ENCODE measurements at places on chromosomes 1 and 21.

- DNase-seq, result peak; percentile 88
These were observed 81.7 kb upstream of the ZNF648 start for GRCh38 chr1:182143154-182143657.

GRCh38 chr1:221184131-221184794 lies 305.0 kb downstream of the HLX start:
- DNase-seq, result no peak

- DNase-seq, result no peak
These were observed 9.6 kb downstream of the TMCO1 start for GRCh38 chr1:165759095-165759494.

DNA sequence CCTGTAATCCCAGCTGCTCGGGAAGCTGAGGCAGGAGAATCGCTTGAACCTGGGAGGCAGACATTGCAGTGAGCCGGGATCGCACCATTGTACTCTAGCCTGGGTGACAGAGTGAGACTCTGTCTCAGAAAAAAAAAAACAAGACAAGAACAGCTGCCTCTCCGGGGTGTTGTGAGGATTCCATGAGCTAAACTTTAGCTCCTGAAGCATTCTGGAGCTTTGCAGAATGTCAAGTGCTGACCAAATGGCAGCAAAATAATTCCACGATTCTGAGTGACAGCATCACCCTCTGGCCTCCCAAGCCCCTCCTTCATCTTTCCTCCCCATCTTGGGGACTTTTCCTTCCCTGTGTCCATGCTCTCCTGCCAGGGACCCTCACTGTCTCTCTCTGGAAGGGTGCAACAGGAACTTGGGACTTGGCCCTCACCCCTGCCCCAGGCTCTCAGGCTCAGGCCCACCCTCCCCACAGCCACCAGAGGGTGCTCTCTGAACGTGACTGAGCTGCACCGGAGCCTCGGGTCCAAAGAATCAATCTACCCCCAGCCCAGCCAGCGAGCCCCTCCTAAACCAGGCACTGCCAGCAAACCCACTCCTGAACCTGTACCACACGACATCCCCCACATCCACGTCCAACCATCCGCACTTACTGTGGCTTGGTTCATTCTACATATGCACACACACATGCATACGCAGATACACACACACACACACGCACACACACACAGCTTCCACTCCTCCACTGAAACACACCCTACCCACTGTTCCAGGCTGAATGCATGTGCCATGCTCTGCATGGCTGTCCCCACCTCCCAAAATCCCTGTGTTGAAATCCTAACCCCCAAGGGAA lies 45.7 kb downstream of the ACOT7 start:
- DNase-seq, result peak; percentile 77

DNA sequence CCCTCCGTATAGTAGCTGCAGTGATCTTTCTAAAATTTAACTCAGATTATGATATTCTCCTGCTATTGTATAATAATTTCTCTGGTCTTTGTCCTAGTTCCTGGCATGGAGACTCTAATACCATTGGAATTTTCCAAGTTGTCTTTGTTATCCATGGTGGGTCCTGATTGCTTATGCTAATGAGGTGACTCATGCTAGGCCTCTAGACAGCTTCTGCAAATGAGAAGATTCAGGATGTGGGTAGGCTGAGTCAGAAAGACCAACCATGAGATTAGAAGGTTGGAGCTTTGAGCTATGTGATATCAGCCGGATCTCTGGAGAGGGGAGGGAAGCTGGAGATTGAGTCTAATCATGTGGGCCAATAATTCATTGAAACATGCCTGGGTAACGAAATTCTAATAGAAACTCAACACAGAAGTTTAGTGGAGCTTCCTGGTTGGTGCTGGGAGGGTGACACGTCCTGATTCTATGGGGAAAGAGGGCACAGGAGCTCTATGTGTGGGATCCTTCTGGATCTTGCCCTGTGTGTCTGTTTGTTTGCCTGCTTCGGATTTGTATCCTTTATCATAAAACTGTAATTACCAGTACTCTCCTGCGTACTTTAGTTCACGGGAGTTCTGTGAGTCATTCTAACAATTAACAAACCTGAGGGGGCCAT lies 73.2 kb upstream of the CNIH3 start:
- DNase-seq, result peak; percentile 75

GRCh38 chr1:170853867-170854266 lies 81.5 kb upstream of the MROH9 start:
- DNase-seq, result no peak

DNA sequence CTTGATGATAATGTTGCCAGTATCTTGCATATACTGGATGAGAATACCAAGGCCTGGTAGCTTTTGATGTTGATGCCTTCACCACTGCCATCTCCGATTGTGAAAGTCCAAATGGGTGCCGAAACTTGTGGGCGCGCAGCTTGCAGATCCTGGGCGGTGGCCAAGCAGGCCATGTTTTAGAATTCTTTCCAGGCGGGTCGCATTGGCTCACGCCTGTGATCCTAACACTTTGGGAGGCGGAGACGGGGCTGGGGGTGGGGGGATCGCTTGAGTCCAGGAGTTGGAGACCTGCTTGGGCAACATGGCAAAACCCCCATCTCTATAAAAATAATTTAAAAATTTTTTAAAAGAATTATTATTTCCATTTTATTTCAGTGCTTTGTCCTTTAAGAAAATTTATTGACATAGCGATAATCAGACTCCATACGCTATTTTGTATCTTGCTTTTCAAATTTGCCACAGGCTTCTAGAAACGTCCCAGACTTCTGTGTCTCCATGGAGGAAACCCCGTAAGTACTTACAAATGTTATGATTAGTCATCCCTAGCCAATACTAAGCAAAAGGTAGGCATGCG lies 592 bp upstream of the ZNF326 start:
- DNase-seq, result no peak

- no peak for DNase-seq
These were observed 204.4 kb upstream of the TNR start for GRCh38 chr1:175947771-175948170.

- DNase-seq, result peak; percentile 42
These were observed 5.7 kb upstream of the PPP1R15B start for GRCh38 chr1:204417074-204417997.

GRCh38 chr1:30511563-30511962 lies 211.8 kb downstream of the MATN1 start:
- no peak for DNase-seq

- no peak for DNase-seq
These were observed 3.0 kb downstream of the LYST start for GRCh38 chr1:235863699-235864093.

GRCh38 chr1:39488793-39489566 lies 2.5 kb upstream of the BMP8A start:
- no peak for DNase-seq

Measured in activated CD8-positive, alpha-beta memory T cell treated with anti-CD3 and anti-CD28 coated beads, Interleukin-2, amount 10 ng/mL, durations not matched to agents 7 days and 5 days (primary cell).